ENCODE measurements at places on chromosomes 5 and 9. TPM values are rescaled to one million over a fixed set of nuclear protein-coding genes. Genes with fewer than 3 reads are reported as not detected.

Gene LCN1
- total RNA-seq, result not detected

Gene PKD2L2
- not detected for total RNA-seq

Gene SLC46A2
- total RNA-seq, result not detected

Gene C8G
- total RNA-seq, result not detected

Gene ACOT12
- total RNA-seq, result not detected

Gene RORB
- total RNA-seq, result 0.04 TPM

Gene LHX2
- total RNA-seq, result not detected

Gene PDE6A
- not detected for total RNA-seq

Gene GPX3
- not detected for total RNA-seq

- H3K36me3 ChIP-seq, result peaks cover 83% of the 10 kb centered on the region
- no peak overlapping the region for H3K4me3 ChIP-seq
- H3K4me1 ChIP-seq, result peaks cover 5% of the 10 kb centered on the region
Observed at GRCh38 chr5:169723103-169723831, 86.2 kb downstream of the DOCK2 start.

GRCh38 chr9:16309082-16309468, 561.4 kb downstream of the BNC2 start:
- H3K36me3 ChIP-seq, result no peaks in the 10 kb centered on the region
- DNase-seq, result no peak
- no peak overlapping the region for H3K27ac ChIP-seq
- no peaks in the 10 kb centered on the region for H3K4me1 ChIP-seq

GRCh38 chr9:13241283-13241682, 38.2 kb downstream of the MPDZ start:
- H3K27me3 ChIP-seq, result no peaks in the 10 kb centered on the region
- H3K4me3 ChIP-seq, result no peak overlapping the region
- no peaks in the 10 kb centered on the region for H3K36me3 ChIP-seq
- H3K4me1 ChIP-seq, result no peaks in the 10 kb centered on the region
- no peak for DNase-seq

DNA sequence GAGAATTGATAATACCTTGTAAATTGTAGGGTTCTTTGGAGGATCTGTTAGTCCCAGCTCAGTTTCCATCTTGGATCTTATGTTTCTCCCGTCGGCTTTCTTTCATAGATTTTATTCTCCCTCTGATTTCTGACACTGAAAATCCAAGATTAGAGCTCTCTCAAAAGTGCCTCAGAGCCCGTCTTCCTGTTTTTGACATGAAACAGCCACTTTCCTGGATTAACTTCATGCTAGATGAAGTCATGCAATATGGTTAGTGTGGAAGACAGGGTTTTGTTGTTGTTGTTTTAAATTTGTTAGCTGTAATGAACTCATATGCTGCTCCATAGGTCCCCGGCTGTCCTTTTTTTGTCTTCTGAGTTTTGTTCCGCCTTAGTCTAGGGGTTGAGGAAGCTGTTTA, 51.6 kb upstream of the ZFR start:
- H3K4me1 ChIP-seq, result peaks cover 8% of the 10 kb centered on the region
- no peak overlapping the region for H3K27ac ChIP-seq
- peaks cover 5% of the 10 kb centered on the region for H3K27me3 ChIP-seq

DNA sequence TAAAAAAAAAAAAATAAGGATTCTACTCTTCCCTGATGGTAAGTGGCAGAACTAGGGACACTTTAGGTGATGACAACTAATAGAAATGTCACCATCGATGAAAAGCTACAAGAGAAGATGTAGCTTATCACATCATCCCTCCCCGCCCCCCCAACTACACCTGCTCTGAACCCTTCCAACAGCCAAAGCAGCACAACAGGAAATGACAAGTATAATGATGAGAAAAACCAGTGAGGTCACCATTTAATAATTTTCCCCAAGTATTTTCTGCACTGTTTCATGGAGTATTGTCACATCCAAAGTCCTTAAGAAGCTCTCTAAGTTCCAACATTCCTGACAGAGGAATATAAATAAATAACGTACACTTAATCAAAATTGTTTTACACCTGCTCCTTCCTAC, 221.4 kb downstream of the EFNA5 start:
- no peaks in the 10 kb centered on the region for H3K27me3 ChIP-seq
- H3K27ac ChIP-seq, result no peak overlapping the region
- H3K4me1 ChIP-seq, result no peaks in the 10 kb centered on the region
- no peak overlapping the region for H3K4me3 ChIP-seq
- no peaks in the 10 kb centered on the region for H3K36me3 ChIP-seq
- DNase-seq, result no peak

DNA sequence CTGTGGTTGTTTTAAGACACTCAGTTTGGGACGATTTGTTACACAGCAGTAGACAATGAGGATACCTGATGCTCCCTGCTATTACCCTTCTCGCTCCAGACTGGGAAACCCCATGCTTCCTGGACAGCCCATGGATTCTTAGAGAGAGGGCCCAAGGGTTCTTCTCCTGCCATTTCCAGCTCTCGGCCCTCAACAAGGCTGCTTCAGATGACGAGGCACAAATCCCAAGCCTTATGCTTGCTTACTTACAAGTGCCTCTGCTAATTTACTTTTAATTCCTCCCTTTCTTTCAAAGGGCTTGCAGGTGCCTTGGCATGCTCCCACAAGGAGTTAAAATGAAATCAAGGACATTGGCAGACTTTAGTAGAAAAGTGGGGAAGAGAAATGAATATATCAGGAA, 79.4 kb downstream of the GADD45G start:
- no peaks in the 10 kb centered on the region for H3K36me3 ChIP-seq
- no peak for DNase-seq
- no peak overlapping the region for H3K4me3 ChIP-seq
- H3K27ac ChIP-seq, result no peak overlapping the region
- no peaks in the 10 kb centered on the region for H3K4me1 ChIP-seq
- H3K27me3 ChIP-seq, result no peaks in the 10 kb centered on the region

- no peak overlapping the region for H3K27ac ChIP-seq
- no peaks in the 10 kb centered on the region for H3K36me3 ChIP-seq
- no peak overlapping the region for H3K4me3 ChIP-seq
- H3K27me3 ChIP-seq, result no peaks in the 10 kb centered on the region
- DNase-seq, result no peak
Observed at GRCh38 chr9:23730364-23730763, 95.7 kb downstream of the ELAVL2 start.

GRCh38 chr5:124000538-124000937, 488.6 kb downstream of the CSNK1G3 start:
- no peak overlapping the region for H3K27ac ChIP-seq
- H3K36me3 ChIP-seq, result no peaks in the 10 kb centered on the region
- no peaks in the 10 kb centered on the region for H3K4me1 ChIP-seq
- DNase-seq, result no peak

DNA sequence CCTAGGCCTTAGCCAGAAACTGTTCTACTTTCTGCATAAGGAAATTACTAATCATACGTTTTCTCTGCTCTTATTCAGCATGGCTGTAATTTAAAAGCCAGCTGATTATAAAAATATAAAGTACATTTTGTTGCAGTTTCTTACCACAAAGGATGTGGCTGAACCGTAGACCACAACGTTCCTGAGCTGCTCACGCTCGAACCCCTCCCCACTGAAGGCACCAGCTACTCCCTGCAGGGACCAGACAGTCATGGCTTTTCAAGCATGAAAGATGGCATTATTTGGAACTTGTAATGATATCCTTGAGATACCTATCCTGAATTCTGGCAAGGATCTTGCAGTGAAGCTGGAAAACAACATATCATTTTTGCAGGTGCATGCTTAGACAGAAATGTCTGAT, 91.8 kb upstream of the DMRT1 start:
- H3K27ac ChIP-seq, result peak overlapping the region; percentile 48
- peaks cover 1% of the 10 kb centered on the region for H3K36me3 ChIP-seq
- no peak overlapping the region for H3K4me3 ChIP-seq
- no peaks in the 10 kb centered on the region for H3K27me3 ChIP-seq
- peaks cover 45% of the 10 kb centered on the region for H3K4me1 ChIP-seq
- peak; percentile 45 for DNase-seq

GRCh38 chr5:112910529-112910928, 11.5 kb downstream of the REEP5 start:
- peaks cover 25% of the 10 kb centered on the region for H3K4me1 ChIP-seq
- DNase-seq, result no peak
- H3K4me3 ChIP-seq, result no peak overlapping the region
- no peaks in the 10 kb centered on the region for H3K27me3 ChIP-seq

- no peaks in the 10 kb centered on the region for H3K4me1 ChIP-seq
- no peak overlapping the region for H3K4me3 ChIP-seq
- peaks cover 3% of the 10 kb centered on the region for H3K36me3 ChIP-seq
- no peak for DNase-seq
Observed at GRCh38 chr9:108980893-108981292, 32.4 kb downstream of the CTNNAL1 start.

GRCh38 chr5:83034528-83035207, 42.5 kb downstream of the TMEM167A start:
- no peaks in the 10 kb centered on the region for H3K27me3 ChIP-seq
- no peak overlapping the region for H3K4me3 ChIP-seq
- H3K36me3 ChIP-seq, result no peaks in the 10 kb centered on the region
- DNase-seq, result no peak

GRCh38 chr9:18360005-18360404, 113.9 kb upstream of the ADAMTSL1 start:
- no peaks in the 10 kb centered on the region for H3K4me1 ChIP-seq
- DNase-seq, result no peak
- H3K4me3 ChIP-seq, result no peak overlapping the region
- H3K36me3 ChIP-seq, result no peaks in the 10 kb centered on the region
- no peak overlapping the region for H3K27ac ChIP-seq
- H3K27me3 ChIP-seq, result peaks cover 6% of the 10 kb centered on the region

DNA sequence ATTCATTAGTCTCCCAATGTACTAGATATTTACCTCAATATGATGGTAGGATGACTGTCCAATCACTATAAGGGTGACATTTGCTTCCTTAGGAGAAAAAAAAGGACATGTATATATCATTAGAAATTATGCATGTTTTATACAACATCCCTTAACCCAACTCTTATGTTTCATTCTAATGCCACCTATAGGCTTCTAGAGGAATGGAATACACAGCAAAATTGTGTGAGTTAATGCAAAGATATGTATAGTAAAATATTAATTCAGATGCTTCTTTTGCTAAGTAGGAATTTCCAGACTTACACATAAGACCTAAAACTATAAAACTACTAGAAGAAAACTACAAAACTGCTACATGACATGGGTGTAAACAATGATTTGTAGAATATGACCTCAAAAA, 3.5 kb downstream of the PRXL2C start:
- peaks cover 17% of the 10 kb centered on the region for H3K4me1 ChIP-seq
- H3K4me3 ChIP-seq, result no peak overlapping the region
- no peak for DNase-seq
- H3K27me3 ChIP-seq, result no peaks in the 10 kb centered on the region
- H3K27ac ChIP-seq, result no peak overlapping the region
- H3K36me3 ChIP-seq, result no peaks in the 10 kb centered on the region

GRCh38 chr9:87070336-87070735, 123.0 kb upstream of the GAS1 start:
- no peak overlapping the region for H3K27ac ChIP-seq
- H3K36me3 ChIP-seq, result no peaks in the 10 kb centered on the region
- no peak for DNase-seq
- no peaks in the 10 kb centered on the region for H3K27me3 ChIP-seq

- H3K27me3 ChIP-seq, result peaks cover 16% of the 10 kb centered on the region
- no peak overlapping the region for H3K4me3 ChIP-seq
- no peaks in the 10 kb centered on the region for H3K4me1 ChIP-seq
- peaks cover 2% of the 10 kb centered on the region for H3K36me3 ChIP-seq
- no peak overlapping the region for H3K27ac ChIP-seq
Observed at GRCh38 chr9:105393576-105394344, 54.1 kb upstream of the FSD1L start.

DNA sequence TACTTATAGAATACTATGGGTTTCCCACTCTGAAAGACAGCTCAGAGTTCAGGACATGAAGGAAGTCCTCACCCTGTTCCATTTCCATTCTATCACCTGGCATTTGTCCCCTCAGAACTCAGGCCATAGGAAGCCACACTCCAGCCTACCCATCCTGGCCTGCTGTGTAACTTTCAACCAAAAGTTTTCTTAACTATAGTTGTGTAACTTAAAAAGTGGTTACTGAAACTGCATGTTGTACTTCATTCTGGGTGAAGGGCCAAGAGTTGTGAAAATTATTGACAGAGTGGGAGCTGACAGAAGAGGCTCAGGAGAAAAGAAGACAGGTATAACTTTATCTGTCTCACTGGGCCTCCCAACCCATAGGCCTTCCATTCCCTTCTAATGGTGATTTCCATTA, 212.5 kb downstream of the RAB3C start:
- H3K4me1 ChIP-seq, result peaks cover 2% of the 10 kb centered on the region
- peaks cover 12% of the 10 kb centered on the region for H3K27me3 ChIP-seq
- H3K36me3 ChIP-seq, result no peaks in the 10 kb centered on the region
- no peak for DNase-seq
- no peak overlapping the region for H3K4me3 ChIP-seq

DNA sequence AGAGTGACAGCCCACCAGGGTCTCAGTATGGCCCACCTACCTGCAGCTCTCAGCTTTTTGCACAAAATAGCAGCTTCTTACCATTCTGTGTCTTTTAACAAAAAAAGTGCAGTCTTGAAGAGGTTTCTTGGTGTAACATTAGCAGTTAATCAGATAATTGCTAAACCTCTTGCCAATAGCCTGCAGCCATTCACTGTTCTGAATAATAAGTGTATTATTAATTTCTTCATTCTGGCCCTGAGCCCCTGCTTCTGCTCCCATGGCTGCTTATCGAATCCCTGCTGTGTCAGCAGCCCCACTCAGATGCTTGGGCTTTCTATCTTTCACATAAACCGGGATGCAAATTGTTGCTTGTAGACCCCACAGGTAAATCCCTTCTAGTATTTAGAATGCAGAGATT, 485.9 kb downstream of the CAAP1 start:
- no peaks in the 10 kb centered on the region for H3K4me1 ChIP-seq
- no peaks in the 10 kb centered on the region for H3K27me3 ChIP-seq
- H3K27ac ChIP-seq, result no peak overlapping the region
- no peak overlapping the region for H3K4me3 ChIP-seq

GRCh38 chr9:10268531-10269485, 344.0 kb downstream of the PTPRD start:
- no peak for DNase-seq

DNA sequence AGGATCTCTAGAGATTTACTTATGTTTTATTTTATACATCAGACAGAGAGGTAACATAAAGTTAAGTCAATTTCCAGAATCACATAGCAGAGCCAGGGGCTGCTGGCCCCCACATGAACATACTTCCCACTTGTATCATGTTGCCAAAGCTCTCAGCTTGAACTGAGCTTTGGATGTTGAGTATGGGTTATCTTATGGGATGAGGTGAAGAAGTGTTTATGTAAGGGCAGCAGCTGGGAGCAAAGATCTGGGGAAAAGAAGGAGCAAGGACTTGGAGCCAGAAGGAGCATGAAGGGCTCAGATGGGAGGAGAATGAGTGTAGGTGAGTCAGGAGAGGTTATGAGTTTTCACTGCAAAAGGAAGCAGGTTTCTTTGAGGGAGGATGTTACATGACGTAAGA, 72.0 kb downstream of the MROH2B start:
- H3K27ac ChIP-seq, result no peak overlapping the region
- H3K4me3 ChIP-seq, result no peak overlapping the region

GRCh38 chr9:33287087-33287490, 3.2 kb upstream of the NFX1 start:
- H3K4me3 ChIP-seq, result no peak overlapping the region
- DNase-seq, result peak; percentile 39
- peak overlapping the region; percentile 18 for H3K27ac ChIP-seq
